Activated CD8-positive, alpha-beta memory T cell treated with anti-CD3 and anti-CD28 coated beads for 4 hours (primary cell): ENCODE measurements at places on chromosomes 1 and 21.
A peak's percentile ranks its signal among the peaks of the same experiment; 100 is the strongest.

- DNase-seq = no peak
Observed at GRCh38 chr1:77498918-77499317, 183.5 kb downstream of the ZZZ3 start.

DNA sequence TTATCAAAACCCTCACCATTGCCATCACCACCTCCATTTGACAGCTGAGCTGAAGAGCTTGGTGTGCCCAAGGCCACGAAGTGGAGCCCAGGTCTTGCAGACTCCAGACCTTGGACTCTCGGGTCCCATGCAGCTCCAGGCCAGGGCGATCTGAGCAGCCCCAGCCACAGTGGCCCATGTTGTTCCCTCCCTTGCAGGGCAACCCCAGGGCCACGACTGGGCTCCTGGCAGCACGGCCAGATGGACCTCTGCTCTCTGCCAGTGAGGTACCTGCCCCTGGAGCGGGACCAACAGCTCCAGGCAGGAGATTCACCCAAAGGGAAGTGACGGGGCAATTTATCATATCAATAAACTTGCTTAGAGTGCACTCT, 182.7 kb upstream of the VAMP3 start:
- DNase-seq = no peak

DNA sequence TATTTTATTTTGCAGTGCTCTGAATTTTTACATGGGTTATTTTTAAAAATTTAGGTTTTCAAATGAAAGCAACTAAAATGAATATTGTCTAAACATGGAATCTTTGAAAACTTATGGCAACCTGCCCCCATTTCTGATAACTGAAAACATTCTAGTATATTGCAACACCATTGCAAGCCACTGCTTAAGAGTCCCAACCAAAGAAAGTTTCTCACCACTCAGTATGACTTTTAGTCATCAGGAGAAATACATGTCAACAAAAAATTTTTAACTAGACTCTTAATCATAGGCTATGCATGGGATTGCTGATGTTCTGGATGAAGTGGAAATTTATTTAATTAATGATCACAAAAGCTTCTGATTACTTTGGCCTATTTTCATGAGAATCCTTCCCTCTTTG, 112.1 kb downstream of the TNFSF18 start:
- no peak for DNase-seq

DNA sequence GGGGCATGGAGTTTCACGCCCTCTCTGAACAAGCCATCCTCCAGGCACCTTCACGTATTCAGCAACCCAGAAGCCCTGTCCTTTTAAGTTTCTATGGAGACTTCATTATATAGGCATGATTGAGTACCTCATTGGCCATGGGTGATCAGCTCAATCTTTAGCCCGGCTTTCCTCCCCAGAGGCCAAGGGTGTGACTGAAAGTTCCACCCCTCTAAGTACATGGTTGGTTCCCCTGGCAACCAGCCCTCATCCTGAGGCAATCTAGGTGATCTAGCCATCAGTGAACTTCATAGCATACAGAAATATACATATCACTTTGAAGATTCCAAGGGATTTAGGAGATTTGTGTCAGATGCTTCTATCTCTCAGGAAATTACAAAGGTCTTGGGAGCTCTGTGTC, 21.3 kb upstream of the DHX9 start:
- DNase-seq = no peak

DNA sequence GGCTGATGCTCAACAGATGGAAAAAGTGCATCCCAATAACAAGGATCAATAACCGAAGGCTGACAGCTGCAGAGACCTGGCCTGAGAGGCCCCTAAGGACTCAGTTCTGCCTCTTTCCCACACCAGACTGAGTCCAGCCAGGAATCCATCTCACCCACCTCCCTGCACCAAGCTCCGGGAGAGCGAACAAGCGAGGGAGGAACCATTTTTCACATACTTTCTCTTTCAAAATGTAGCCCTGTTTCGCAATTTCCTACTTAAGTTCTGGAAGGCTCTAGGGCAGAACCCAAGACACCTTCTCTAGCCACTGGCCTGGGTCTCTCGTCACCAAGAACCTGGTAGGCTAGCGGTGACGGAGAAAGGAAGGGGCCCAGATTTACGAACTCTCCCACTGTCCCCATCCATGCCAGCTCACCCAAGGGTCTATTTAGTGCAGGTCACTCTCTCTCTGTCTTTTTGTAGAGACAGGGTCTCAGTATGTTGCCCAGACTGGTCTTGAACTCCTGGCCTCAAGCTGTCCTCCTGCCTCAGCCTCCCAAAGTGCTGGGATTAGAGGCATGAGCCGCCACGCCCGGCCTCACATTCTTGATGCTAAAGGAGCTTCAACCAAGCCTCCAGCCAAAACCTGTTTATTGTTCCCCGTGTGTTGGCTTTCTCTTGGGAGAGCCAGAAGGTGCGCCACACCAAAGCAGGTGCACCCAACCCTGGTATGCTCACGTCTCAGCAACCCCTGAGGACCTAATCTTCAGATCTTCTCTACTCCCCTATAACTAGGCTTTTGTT, 10.9 kb upstream of the GNL2 start:
- no peak for DNase-seq

GRCh38 chr1:36420409-36420808, 22.7 kb upstream of the LSM10 start:
- no peak for DNase-seq

GRCh38 chr1:38137164-38137563, 90.6 kb upstream of the POU3F1 start:
- no peak for DNase-seq

DNA sequence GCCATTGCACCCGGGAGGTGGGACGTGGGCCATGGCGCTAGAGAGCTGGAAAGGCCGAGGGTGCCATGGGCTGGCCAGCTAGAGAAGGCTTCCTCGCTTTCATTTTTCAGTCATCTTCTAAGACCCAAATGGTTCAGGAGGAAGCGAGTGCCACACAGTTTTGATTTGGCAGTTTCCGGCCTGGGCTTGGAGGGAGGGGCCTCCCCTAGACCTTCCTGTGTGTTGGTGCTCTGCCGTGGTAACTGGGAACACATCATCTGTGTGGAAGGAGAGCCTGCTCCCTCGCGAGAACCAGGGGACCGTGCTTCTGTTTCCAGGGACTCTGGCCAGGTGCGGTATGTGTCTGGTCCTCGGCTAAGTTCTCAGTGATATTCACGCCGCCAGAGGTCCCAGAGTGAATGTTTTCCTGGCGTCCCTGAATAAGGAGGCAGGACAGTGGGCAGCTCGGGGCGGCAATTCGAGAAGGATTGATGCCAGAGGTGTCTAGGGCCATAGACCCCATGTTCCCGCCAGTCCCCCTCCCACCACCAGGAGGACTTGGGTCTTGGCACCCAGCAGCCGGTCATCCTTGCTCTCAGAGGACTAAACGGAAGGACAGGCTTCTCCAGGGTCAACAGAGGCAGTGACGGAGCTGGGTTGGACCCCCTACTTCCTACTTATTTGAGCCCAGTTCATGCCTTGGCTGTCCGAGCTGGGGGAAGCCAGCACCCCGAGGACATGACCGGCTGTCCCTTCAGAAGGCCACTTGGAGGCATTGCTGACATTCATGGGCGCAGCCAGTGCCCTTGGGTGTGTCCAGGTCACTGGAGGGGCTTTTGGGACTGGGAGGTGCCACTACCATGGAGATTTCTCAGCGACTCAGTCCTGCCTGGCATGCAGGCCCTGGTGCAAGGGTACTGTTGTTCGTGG, 2.7 kb upstream of the NPHP4 start:
- DNase-seq = peak; percentile 50

GRCh38 chr1:32703479-32704291, 1.1 kb upstream of the SYNC start:
- no peak for DNase-seq

DNA sequence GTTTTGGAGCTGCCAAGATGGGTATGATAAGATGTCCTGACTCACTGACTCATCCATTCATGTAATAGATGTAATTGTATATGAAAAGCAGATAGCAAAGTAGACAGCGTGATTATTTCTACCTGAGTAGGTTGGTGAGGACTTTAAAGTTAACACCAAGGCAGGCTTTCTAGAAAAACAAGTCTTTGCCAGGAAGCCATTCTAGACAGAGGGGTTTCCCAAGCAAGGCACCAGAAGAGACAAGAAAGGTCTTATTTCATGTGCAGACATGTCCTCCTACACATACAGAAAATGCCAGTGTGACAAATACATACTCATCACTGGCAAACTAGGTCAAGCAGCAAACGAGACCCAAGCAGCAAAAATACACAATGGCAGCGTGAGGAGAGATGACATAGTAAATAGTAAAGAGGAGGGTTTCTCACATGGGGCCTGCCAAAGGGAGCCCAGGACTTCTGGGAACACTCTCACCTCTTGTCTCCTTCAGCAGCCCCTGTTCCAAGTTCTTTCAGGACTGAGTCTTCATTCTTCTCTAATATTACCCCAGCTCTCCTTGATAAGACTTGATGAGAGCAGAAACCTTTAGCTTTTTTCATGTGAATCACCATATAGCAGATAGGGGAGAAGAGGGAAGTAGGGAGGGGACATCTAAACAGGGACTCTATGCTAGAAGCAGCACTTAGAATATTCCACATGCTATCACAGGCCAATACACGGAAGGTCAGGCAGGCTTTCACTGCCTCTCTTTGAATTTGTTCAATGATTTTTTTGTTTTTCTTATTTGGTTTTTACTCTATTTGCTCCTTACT, 114.6 kb upstream of the ATP1B1 start:
- no peak for DNase-seq

DNA sequence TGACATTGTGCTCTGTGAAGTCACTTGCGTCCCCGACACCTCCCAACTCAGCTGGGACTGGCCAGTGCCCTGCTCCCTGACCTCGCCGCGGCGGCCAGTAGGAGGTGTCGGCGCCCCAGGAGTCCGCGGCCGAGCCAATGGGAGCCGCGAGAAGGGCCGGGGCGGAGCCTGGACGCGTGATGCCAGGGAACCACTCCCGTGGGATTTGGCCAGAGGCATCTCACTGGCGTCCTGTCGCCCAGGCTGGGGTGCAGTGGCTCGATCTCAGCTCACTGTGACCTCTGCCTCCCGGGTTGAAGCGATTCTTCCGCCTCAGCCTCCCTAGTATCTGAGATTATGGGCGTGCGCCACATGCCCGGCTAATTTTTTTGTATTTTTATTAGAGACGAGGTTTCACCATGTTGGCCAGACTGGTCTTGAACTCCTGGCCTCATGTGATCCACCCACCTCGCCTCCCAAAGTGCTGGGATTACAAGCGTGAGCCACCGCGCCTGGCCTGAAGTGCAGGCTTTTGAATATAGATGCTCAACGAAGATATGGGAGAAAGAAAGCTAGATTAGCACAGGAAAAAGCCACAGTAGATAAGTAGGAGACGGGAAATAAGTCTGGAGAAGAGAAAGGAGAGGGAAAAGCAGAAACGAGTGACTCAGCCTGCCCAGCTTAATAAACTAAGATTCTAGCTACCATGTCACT, 38.0 kb downstream of the ZBTB8OS start:
- no peak for DNase-seq

- DNase-seq = no peak
Observed at GRCh38 chr1:36517011-36517771, 34.5 kb upstream of the CSF3R start.

GRCh38 chr1:36994294-36994693, 40.0 kb downstream of the GRIK3 start:
- no peak for DNase-seq

- no peak for DNase-seq
Observed at GRCh38 chr1:150708595-150708994, 11.6 kb upstream of the GOLPH3L start.

DNA sequence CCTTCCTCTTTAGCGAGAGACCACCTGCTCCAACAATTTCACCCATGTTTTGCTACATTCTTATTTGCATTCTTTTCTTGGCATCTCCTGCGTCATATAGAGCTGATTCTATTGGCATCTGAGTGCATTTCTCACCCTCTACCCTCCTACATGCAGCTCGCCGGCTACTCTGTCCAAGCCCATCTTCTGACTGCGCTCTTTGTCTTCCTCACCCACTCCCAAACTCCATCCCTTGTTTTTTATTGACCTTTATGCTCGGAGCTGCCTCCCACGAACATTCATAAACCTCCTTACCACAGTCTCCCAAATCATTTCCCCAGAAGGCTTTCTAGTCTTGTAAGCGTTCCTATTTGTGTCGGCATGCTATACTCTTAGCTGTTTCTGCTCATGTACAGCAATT, 33.6 kb upstream of the FMN2 start:
- no peak for DNase-seq

- no peak for DNase-seq
Observed at GRCh38 chr1:89566761-89567174, 42.1 kb downstream of the LRRC8B start.

DNA sequence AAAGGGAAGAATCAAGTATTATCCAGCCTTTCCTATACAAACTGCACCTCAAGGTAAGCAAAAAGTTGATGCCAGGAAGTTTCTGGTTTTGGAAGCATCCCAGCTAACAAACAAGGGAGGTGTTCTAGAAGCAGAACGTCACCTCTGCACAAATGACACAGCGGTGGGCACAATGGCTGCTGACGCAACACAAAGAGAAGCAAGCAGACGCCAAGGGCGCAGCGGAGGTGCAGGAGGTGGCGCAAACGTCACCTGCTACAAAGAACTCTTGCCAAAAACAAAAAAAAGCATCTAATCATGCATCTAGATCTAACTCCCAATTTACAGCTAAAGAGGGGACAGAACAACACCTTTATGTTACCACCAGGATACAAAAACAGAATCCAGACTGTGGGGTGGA, 88.5 kb downstream of the NPHP4 start:
- no peak for DNase-seq

DNA sequence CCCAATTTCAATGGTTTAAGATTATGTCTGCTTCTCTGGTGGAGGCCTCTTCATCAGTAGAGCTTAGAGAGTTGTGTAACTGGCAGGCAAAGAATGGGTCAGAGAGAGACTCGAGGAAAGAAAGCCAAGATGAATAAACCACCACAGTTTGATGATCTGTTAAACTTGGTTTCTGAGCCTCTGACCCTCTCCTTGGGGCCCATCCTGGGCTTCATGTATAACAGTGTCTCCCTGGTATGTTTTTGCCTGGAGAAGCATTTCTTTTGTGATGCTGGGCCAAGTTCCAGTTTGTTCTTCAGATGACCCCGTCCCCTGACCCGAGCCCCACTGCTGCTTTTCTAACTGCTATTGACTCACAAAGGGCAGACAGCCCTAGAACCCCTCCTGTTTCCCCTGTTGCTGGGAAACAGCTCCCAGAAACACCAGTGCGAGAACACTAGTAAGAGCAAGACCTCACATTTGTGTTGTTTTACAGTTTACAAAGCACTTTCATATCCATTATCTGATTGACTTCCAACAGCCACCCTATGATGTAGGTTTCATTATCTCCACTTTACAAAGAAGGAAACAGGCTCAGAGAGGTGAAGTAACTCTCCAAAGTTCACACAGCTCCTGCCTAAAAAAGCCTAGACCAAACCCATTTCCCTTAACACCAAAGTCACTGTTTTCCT, 9.0 kb downstream of the CD2 start:
- DNase-seq = no peak

GRCh38 chr21:14850394-14850793, 214.4 kb downstream of the NRIP1 start:
- no peak for DNase-seq

DNA sequence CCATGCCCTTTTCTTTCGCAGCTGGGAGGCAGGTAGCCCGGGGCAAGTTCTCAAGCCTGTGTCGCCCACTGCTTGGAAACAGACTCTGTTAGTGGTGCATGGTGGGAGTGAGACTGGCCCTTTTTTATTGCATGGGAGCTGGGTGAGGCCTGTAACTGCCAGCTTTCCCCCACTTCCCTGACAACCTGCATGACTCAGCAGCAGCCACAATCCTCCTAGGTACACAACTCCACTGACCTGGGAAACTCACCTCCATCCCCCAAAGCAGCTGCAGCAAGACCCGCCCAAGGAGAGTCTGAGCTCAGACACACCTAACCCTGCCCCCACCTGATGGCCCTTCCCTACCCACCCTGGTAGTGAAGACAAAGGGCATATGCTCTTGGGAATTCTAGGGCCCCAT, 25.8 kb downstream of the PIGP start:
- no peak for DNase-seq

GRCh38 chr1:59509341-59509875, 212.5 kb downstream of the FGGY start:
- DNase-seq = no peak
